ENCODE measurements at places on chromosomes 3 and 15.
A peak's percentile ranks its signal among the peaks of the same experiment; 100 is the strongest.

- DNase-seq: no peak
Observed at GRCh38 chr3:16548721-16549120, 35.2 kb upstream of the RFTN1 start.

DNA sequence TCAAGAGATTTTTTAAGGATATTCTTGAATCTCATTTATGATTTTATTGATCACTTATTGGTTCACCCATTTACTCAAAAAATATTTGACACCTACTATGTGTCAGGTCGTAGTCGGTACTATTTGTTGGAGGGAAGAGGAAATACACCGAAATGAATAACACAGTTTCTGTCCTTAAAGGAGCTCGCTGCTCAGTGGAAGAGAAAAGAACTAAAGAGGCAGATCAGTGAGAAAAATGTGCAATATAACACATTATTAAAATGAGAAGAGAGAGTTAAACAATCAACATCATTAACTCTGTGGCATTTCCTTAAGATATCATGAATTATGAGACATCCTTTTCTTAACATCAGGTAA, 56.1 kb upstream of the ADAMTS9 start:
- DNase-seq: no peak

GRCh38 chr3:174538151-174538550, 321.0 kb upstream of the NAALADL2 start:
- no peak for DNase-seq

DNA sequence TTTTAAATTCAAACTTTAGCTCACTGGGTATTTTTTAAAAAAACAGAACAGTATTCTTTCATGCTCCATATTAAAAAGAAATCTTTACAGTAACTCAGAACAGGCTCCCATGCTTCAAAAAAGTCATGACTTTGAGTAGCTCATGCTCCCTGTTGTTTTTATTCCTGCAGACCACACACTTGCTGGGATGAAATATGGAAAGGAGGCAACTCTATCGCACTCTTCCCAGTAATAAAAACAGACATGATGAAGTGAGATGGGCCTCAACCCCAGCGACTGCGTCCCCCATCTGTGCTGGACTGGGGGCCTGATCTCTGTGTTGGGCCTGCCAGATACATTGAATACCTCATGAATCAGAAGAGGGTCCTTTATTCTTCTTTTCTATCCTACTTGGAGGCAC, 58.9 kb downstream of the ARHGEF3 start:
- no peak for DNase-seq

DNA sequence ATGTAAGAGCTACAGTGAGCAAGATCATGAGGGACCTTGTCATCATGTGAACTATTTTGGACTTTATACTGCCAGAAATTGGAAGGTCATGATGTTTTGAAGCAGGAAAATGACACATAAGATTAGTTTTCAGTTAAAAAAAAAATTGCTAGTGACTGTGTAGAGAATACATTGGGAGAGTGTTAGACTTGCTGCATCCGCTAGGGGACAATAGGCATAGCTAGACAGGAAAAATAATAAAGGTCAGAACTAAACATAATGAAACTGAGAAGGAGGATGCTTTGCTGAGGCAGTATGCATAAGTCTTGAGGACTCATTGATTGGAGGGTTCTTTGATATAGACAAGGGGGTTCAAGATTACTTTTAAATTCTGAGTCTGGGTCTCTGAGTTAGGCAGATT, 275.8 kb upstream of the KCNH8 start:
- DNase-seq: no peak

GRCh38 chr3:183259621-183260020, 6.6 kb downstream of the B3GNT5 start:
- no peak for DNase-seq

GRCh38 chr15:98160236-98160635, 199.7 kb downstream of the ARRDC4 start:
- DNase-seq: peak; percentile 17

All from activated CD8-positive, alpha-beta memory T cell treated with anti-CD3 and anti-CD28 coated beads for 48 hours (primary cell).